ENCODE measurements at places on chromosomes 12 and 14.

DNA sequence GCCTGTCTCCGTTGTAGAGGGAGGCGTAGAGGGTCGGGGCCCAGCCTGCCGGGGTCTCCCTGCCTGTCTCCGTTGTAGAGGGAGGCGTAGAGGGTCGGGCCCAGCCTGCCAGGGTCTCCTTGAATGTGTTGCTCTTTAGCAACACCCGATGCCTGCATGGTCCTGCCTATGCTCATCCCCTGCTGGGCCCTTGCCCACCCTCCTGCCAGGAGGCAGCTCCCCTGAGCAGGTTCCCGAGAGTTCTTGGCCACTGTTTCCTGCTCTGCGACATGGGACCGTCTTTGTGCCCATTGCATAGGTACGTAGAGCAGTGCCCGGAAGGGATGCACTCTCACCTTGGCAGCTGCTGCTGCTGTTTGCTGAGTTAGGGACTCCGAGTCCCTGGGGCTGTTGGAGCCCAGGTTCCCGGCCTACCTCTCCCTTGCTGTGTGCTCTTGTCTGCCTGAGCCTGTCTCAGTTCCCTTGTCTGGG is 3.3 kb downstream of the KIF26A start:
- DNase-seq, result no peak

GRCh38 chr12:9634177-9634803 is 26.6 kb upstream of the KLRB1 start:
- peak; percentile 44 for DNase-seq

DNA sequence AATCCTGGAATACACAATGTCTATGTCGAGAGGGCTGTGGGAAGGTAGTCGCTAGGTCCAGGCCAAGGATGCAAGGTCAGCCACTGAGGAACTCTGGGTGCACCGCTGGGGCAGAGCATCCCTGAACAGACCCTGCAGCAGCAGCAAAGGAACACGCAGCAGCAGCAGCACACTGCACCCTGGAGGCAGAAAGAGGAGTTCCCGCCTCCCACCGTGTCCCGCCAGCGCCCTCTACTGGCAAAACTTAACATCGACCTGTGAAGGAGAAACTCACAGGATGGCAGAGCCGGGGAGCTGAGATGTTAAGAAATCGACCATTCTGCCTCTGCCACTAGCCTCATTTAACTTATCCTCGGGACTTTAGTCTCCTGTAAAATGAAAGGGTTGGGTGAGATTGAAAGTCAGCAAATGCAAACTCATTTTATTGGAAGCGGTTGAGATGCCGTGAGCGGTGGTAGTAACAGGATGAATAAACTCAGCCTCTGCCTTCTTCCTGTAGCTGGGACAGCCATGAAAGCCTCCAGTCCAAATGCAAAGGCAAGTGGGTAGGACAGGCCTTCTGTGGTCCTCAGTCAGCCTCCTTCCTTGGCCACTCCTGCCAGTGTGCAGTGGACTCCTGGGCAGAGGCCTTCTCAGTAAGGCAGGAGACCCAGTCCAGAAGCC is 45.6 kb downstream of the STAB2 start:
- peak; percentile 26 for DNase-seq

- DNase-seq, result peak; percentile 38
Measured at GRCh38 chr12:34126239-34126641, 103.9 kb downstream of the ALG10 start.

GRCh38 chr14:31090883-31091764 is 64.9 kb upstream of the STRN3 start:
- no peak for DNase-seq

Measured in SW480 (cell line).